ENCODE measurements at places on chromosomes 1 and 21. TPM values are rescaled to one million over a fixed set of nuclear protein-coding genes. Genes with fewer than 3 reads are reported as not detected.

- DNase-seq: no peak
Measured at GRCh38 chr1:116558140-116558549, 12.7 kb downstream of the CD58 start.

DNA sequence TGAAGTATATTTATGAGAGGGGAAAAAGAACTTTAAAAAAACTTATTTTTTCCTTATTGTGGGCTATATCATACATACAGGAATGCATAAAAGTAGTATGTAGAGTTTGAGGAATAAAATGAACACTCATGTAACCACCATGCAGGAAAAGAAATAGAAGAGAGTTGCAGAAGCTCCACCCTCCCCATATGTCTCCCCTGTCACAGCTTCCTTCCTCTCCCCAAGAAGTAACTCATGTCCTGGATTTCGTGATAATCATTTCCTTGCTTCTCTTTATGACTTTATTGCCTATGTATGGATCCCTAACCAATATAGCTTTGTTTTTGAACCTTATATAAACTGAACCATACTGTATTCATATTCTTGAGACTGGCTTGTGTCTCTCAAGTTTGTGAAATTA, 126.4 kb downstream of the ZZZ3 start:
- no peak for DNase-seq

DNA sequence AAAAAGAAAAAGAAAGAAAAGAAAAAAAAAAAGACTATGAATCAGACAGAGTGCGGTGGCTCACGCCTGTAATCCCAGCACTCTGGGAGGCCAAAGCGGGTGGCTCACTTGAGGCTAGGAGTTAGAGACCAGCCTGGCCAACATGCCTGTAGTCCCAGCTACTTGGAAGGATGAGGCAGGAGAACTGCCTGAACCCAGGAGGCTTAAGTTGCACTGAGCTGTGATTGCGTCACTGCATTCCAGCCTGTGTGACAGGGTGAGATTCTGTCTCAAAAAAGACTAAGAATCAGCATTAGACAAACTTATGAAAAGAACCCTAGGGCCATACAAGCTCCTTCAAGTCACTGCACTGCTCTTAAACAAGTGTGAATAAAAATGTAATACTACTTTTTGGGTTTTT, 16.9 kb downstream of the PSMB4 start:
- no peak for DNase-seq

GRCh38 chr1:234961456-234962339, 166.9 kb downstream of the TOMM20 start:
- no peak for DNase-seq

AJAP1 gene
- 0.89 TPM for total RNA-seq

TOMM40L gene
- 37.3 TPM for total RNA-seq
